G401 (cell line): ENCODE measurements at places on chromosomes 3 and 15. TPM values are rescaled to one million over a fixed set of nuclear protein-coding genes. Genes with fewer than 3 reads are reported as not detected.

GRCh38 chr3:150740733-150741496 lies 22.1 kb downstream of the SIAH2 start:
- DNase-seq: no peak

DNA sequence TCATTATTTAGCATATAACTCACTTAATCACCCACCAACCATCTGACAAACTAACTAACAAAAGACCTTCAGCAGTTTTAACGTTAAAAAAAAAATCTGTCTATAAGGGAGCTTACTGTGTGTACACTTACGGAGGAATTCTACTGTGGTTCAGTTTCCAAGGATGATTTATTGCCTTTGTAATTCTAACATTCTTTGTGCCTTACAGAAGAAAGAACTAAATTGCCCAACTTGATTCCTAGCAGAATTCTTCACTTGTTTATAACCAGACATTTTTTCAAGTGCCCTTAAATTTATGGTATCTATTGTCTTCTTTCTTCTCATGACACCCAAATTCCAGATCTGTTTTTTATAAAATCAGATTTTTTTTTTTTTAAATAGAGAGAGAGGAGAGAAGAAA lies 119.7 kb upstream of the IGSF10 start:
- DNase-seq: no peak

- DNase-seq: no peak
These were observed 82.4 kb downstream of the OXSM start for GRCh38 chr3:25872200-25872877.

ZBTB47 gene
- total RNA-seq: 12.7 and 16.1 TPM in 2 replicates

DNA sequence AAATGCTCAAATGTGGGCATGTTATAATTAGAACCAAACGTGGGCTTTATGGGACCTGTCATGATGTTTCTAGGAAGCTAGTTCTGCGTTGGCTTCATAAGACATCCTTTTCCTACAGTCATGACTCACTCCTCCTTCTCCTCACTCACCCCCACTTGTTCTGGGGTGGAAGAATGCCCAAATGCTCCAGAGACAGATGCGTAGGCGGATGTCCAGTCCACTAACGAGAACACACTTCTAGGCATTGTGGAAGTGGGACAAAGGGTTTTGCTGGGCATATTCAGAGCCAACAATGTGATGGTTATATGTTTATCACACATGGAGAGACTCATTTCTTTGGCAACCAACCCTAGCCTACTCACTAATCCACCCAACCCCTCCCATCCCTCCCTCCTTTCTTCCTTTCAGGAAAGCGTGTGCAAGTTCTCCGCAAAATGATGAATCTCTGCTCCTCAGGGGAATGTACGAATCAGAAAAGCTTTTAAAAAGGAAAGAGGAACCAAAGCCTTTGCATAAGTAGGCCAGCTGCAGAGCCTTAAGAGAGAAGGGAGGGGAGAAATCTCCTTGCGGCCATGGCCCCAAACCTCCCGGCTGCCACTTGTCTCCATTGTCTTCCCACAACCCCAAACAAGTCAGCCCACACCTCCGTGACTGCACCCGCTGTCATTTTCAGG lies 123.0 kb upstream of the SPRED1 start:
- DNase-seq: peak; percentile 6

CIP2A gene
- total RNA-seq: 30.2 and 34.3 TPM in 2 replicates

- DNase-seq: no peak
These were observed 86.2 kb downstream of the EPHB1 start for GRCh38 chr3:134881305-134881704.

DNA sequence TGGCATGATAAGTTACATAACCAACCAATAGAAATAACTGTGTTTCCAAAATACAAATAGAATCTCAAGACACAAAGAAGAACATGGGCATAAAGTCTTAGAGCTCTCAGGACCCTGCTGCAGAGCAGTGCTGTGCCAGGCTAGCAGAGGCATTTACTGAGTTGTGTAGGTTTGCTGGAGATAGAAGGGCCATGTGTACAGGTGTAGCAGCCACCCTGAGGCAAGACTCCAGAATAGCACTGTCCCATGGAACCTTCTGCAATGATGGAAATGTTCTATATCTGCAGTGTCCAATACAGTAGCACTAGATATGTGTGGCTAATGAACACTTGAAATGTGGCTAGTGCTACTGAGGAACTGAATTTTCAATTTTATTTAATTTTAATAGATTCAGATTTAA lies 267.0 kb upstream of the UMPS start:
- DNase-seq: no peak

GRCh38 chr3:170321321-170322034 lies 36.0 kb upstream of the SKIL start:
- DNase-seq: no peak

DNA sequence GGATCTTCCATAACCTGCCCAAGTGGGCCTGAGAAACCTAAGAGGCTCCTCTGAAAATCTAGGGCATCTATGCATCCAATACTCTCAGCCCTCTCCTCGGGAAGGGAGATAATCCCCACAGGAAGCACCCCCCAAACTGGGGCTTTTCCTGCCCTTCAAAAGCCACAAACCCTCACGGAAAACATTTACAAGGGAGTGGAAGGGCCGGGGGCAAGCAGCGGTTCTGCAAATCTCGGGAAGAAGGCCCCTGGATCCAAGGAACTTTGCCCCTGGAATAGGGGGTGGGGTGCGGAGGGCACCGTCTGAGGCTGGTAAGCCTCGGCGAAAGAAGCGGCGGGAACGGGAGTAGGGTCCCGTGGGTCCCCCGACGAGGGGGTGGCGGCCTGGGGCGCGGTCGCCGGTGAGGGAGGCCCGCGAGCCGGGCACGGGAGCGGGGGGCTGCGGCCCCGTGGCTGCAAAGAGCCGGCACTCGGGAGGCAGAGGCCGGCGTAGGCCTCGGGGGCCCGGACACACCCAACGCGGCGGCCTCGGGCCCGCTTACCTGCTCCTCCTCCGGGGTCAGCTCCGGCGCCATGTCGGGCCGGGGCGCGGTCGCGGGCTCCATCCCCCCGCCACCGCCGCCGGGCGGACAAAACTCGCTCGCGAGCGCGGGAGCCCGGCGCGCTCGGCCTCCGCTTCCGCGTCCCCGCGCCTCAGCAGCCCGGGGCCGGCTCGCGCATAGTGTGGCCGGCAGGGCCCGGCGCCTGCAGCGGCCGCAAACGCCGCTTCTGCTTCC lies 755 bp downstream of the PTPN9 start:
- DNase-seq: peak; percentile 32

GRCh38 chr3:101248736-101249135 lies 71.6 kb downstream of the IMPG2 start:
- no peak for DNase-seq

DNA sequence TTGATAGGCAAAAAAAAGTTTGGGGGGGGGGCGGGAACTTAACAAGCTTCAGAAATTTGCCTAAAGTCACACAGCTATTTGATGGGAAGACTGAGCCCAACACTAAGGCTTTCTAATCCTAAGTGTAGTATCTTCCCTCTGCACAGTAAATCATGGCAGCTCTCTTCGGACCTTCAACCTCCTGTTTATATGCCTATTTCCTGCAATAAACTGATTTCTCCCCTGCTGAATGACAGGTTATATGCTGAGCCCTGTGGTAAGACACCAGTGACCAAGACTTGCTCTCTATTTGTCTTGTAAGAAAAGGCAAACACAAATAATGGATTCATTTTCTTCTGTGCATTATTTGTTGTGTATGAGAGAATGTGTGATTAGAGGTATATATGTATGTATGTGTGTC lies 355.8 kb upstream of the ARRDC4 start:
- DNase-seq: no peak

GRCh38 chr15:57129064-57129463 lies 210.6 kb downstream of the TCF12 start:
- DNase-seq: no peak

TTLL13 gene
- not detected in 2 replicates for total RNA-seq

DNA sequence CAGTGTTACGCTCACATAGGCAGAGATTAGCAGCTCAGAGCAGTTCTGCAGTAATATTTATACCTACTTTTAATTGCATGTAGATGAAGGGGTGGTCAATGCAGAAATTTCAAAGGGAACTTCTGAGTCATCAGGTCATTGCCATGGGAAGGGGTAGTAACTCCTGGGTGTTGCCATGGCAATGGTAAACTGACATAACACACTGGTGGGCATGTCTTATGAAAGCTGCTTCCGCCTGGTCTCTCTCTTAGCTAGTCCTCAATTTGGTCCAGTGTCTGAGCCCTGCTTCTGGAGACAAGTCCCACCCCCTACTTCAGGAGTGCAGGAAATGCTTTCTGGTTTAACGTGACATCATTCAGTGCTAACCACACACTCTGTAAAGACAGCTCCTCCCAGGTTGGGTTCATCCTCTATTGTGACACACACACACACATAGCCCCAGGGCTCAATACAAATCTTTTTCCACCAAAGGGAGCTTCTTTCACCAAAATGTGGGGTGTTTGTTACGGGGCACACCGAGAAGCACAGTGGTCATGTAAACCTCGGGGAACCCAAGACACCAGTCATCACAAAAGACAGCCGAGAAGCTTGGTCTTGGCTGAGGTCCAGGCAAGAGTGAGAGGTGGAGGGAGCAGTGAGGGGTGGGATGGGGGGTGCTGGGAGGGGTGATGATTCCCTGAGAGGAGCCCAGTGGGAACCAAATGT lies 74.5 kb downstream of the TLE3 start:
- DNase-seq: no peak

DNA sequence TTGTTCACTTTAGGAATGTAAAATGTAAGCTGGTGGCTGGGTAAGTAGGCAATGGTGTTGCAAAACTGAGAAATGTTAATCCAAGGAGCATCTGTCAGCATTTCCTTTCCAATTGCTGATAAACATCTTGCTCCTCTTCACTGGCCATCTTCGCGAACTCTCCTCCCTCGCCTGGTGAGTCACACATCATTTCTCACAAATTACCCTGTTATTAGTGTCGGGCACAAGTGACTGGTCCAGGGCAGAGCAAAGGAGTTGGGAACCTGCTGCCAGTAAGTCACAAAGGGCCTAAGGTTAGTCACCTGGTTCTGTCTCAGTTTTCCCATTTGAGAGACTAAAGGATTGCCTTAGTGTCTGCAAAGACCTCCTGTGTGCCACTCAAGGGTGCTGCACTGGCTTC lies 13.0 kb downstream of the CERS3 start:
- DNase-seq: no peak

DNA sequence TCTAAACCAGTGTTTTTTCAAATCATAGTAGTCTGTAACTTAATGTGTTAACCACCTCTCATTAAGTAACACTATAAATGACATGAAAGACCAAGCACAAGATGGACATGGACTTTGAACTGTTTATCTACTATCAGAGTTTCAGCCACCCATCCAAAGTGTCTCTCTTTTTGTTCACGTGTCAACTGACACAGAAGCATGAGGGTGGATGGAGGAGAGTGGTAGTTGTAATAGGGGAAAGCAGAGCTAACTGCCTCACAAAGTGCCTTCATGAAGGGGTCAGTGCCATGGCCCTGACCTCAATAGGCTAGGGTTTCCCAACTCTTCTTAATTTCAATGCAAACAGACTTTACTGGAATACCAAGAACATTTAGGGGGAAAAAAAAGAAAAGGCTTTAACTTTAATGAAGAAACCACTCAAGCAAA lies 32.1 kb upstream of the TRPM7 start:
- DNase-seq: no peak

GRCh38 chr3:14304101-14305045 lies 98.0 kb upstream of the SLC6A6 start:
- DNase-seq: peak; percentile 80

LMAN1L gene
- total RNA-seq: not detected in 2 replicates

CPEB1 gene
- total RNA-seq: 20.6 and 34.0 TPM in 2 replicates

GRCh38 chr3:12768579-12769527 lies 9.8 kb upstream of the TMEM40 start:
- DNase-seq: no peak

DNA sequence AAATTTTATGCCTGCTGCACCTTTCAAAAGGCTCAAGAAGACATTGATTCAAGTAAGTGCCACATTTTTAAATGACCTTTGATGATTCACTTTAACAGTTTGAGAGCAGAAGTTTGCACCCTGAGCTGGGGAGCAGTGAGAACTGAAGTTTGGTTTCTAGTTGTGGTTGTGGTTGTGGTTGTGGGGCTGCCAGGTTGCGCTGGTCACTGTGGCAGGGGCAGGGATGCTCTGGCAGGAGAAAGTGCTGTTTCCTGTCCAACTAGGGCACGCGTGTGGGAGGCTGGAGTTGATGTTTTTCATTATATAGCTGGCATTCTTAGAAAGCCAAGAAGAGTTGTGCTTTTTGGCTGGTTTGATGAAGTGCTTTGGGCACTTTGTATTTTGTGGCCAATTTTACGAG lies 339.7 kb upstream of the NR2F2 start:
- DNase-seq: no peak
